ENCODE measurements at places on chromosomes 12 and 14.

DNA sequence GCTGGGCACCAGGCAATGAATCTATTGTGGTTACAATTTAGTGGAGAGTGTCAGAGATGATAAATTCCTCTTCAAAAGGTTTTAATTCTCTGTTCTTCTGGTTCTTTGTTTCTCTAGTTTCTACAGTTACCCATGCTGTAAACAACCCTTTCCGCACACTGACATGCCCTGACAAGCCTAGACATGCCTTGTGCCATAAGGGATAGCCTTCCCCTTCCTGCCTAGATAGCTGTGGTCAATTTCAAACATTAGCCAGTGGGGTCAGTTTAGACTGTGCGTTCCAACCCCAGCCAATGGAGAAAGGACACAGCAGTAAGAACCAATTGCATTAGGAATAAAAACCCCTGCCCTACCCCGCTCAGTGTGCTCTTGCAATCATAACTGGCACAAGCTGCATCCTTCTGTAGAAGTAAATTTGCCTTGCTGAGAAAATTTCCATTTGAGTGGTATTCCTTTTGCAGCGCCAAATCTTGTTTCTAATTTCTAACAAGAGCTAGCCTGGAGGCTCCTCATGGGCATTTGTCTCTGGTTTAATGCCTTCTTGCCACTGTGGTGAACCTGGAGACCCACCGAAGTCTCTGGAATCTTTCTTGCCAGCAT, 6.4 kb downstream of the EDDM3A start:
- DNase-seq = no peak

DNA sequence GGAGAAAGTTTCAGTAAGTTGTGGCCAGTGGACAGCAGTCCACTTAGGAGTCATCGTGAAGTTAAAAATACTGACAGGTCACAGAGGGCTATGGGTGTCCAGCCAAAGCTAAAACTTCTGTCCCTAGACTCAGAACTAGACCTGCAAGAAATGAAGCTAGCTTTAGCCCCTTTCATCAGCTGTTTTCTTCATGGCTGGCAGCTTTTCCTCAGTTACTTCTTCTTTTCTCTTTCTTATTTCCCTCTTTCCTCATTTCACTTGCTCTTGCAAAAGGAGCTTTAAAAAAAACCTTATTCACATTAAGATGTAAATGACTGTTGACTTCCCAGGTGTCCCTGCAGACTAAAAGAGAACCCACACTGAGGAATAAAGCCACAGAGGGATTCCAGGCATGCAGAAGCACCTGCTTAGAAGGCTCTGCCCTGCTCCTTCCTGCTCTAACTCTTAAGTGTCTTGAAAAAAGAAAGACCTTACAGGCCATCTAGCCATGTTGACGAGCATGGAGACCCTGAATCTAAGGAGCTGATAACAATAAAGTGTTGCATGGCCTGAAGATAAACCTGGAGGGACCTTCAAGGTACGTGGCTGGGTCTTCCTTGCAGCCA, 69.7 kb upstream of the CCND2 start:
- no peak for DNase-seq

DNA sequence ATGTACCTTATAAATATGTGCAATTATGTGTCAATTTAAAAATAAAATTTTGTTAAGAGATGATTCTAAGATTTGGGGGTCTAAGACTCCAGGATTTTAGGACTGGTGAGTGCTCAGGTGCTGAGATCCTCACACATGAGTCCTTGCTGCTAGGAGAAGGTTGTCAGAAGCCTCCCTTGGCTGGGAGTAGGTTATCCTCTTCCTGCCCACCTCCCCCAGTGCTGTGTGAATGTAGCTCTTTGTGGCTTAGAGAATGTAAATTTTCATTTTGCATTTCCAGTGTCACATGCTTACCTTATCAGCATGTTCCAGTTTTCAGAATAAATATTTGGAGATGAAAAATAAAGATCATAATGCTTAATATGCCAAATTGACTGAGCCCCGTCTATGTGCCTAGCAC, 114.2 kb upstream of the MDM1 start:
- no peak for DNase-seq

- DNase-seq = no peak
Measured at GRCh38 chr14:69708586-69709560, 58.1 kb upstream of the SRSF5 start.

- no peak for DNase-seq
Measured at GRCh38 chr12:113757221-113758002, 208.7 kb downstream of the RBM19 start.

DNA sequence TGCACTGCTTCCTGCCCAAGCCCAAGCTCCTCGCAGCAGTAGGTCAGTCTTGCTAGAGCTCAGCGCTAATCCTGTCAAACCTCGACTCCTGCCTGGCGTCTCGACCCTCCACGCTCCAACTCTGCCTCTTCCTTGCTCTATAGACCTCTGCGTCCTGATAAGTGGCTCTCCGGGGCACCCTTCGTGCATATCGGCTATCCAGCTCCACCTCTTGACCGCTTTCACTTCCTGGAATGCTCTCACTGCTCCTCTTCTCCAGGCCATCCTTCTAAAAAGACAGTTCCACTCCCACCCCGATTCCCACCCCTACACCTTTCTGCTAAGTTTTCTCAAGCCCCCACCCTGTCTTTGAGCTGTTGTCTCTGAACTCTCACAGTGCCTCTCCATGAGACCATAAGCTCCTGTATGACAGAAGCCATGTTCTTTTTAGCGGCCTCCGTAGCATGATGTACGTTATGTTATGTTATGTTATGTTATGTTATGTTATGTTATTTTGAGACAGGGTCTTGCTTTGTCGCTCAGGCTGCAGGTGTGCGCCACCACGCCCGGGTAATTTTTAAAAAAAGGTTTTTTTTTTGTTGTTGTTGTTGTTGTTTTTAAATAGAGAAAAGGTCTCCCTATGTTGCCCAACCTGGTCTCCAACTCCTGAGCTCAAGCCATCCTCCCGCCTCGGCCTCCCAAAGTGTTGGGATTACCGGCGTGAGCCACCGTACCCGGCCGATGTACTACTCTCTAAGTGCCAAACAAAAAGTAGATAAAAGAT, 601 bp downstream of the COX14 start:
- no peak for DNase-seq

GRCh38 chr14:44163946-44164345, 343.1 kb downstream of the FSCB start:
- DNase-seq = no peak

DNA sequence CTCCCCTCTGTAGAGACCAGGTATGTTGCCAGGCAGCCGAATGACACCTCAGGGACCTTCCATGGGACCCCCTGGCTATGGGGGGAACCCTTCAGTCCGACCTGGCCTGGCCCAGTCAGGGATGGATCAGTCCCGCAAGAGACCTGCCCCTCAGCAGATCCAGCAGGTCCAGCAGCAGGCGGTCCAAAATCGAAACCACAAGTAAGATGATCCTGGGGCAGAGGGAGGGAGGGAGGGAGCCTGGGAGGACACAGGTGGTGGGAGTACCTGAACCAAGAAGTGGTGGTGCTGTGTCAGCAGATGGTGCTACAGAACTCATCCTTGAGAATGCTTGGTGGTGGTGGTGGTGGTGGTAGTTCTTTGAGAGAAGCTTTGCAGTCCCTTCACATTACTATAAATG, 1.0 kb downstream of the SMARCD1 start:
- DNase-seq = no peak

DNA sequence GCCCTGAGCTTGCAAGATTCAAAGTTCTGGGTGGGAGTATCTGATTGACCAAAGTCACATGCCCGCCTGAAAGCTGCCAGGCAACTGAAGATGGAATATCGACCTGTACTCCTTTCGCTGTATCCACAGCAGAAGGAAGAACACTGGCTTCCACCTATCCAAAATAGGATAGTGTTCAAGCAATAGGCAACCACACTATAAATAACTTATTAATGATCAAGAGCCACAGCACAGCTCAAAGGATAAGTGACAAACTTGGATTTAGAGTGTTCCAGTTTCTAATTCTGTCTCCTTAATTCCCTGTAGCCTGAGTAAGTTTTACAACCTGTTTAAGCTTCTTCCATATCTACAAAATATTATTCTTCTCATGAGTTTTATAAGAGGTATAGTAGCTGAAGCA, 89.9 kb downstream of the TAOK3 start:
- DNase-seq = no peak

- DNase-seq = no peak
Measured at GRCh38 chr14:46985529-46986380, 334.2 kb upstream of the RPL10L start.

DNA sequence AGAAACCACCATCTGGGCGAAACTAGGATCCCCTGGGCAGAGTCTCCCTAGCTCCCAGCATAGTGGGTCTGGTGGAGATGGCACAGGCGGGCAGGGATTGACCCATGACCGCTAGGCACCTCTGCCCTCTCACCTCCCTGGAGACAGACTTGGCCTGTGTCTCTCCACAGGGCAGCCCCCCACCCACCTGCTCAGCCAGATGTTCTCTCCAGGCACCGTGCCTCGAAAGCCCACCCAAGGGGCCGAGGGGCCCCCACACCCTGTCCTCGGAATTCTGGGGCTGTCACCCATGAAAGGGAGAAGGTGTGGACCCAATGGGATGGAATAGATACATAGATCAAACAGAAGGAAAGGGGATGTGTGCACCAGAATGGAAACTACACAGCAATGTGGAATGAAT, 229.1 kb upstream of the RTL1 start:
- DNase-seq = no peak

GRCh38 chr14:72545411-72546311, 348.2 kb downstream of the DPF3 start:
- DNase-seq = no peak

Measured in adipocyte (in vitro differentiated cells).